ENCODE measurements at places on chromosomes 4 and X. TPM values are rescaled to one million over a fixed set of nuclear protein-coding genes. Genes with fewer than 3 reads are reported as not detected.

- no peak for DNase-seq
- H3K27ac ChIP-seq, result no peak overlapping the region
- H3K27me3 ChIP-seq, result no peaks in the 10 kb centered on the region
- no peaks in the 10 kb centered on the region for H3K4me1 ChIP-seq
- H3K4me3 ChIP-seq, result no peak overlapping the region
Observed at GRCh38 chrX:83278988-83279387, 229.1 kb upstream of the POU3F4 start.

DNA sequence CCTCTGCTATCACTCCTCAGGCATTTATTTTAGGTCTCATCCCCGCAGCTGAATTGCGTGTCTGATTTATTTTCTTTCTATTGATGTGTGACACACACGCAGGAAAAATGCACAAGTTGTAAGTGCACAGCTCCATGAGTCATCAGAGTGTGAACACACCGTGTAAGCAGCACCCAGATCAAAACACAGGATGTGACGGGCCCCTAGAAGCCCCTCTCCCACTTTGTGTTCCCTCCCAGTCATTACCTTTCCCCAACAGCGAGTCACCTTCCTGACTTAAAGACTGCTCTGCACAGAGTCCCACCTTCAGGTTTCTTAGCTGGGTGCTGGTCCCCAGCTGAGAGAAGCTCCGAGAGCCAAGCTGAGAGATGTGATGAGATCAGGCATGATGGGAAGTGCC is 436.7 kb downstream of the MID1IP1 start:
- no peak for DNase-seq
- no peak overlapping the region for H3K4me3 ChIP-seq
- no peak overlapping the region for H3K27ac ChIP-seq
- H3K36me3 ChIP-seq, result no peaks in the 10 kb centered on the region

DNA sequence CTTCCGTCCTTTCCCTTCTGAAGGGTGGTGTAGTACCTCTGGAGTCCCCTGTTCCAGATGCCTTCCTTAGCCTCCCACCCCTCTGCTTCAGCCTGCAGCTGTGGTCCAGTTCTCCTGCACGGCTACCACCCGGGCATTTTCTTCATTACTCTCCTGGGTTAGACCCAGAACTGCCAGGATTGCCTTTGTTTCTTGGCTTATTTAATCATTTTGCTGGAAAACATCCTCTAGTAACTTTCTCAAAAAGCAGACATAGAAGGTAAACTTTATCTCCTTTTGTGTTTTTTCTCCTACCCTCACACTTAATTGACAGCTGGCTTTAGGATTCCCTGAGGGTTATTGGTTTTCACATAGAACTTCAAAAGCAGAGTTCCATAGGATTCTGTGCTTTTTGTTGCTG is 20.2 kb downstream of the ANAPC4 start:
- peaks cover 14% of the 10 kb centered on the region for H3K36me3 ChIP-seq
- no peak overlapping the region for H3K4me3 ChIP-seq
- no peaks in the 10 kb centered on the region for H3K4me1 ChIP-seq
- H3K27ac ChIP-seq, result no peak overlapping the region
- no peak for DNase-seq

DNA sequence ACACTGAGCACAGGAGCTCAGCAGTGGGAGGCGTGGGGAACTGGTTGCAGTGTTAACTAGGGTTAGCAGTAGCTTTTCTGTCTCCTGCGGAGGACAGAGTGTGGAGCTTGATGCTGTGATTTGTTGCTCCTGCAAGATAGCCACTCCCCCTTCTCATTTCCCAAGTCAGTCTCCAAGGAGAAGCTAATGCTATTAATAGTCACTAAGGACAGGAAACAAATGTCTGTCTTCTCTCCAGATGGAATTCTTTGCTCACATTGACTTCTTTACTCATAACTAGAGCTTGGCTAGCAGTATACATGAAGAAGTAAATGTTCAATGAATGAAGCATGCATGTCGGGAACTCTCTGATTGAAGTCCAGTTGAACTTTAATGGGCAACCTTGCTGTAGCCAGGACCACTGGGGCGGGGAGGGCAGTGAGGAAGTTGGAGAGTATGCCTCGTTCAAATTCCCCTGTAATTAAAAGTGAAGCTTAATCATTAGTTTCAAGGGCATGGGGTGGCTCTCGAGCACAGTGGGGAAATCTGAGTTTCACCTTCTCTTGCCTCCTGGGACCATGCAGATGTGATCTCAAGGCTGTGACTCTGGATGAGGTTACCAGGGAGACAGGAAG is 156.6 kb upstream of the SCML1 start:
- no peaks in the 10 kb centered on the region for H3K4me1 ChIP-seq
- peaks cover 27% of the 10 kb centered on the region for H3K27me3 ChIP-seq
- H3K4me3 ChIP-seq, result no peak overlapping the region
- no peak for DNase-seq
- no peak overlapping the region for H3K27ac ChIP-seq

The DIAPH2 gene
- total RNA-seq, result 27.4 TPM

The CXCL8 gene
- 0.64 TPM for total RNA-seq

The RNF212 gene
- total RNA-seq, result 6.4 TPM

All from breast epithelium (tissue), 4 donors.